Stimulated activated CD8-positive, alpha-beta memory T cell treated with anti-CD3 and anti-CD28 coated beads, Interleukin-4, amount 100 ng/mL, for 1 hour (primary cell): ENCODE measurements at places on chromosomes 5 and 9.

DNA sequence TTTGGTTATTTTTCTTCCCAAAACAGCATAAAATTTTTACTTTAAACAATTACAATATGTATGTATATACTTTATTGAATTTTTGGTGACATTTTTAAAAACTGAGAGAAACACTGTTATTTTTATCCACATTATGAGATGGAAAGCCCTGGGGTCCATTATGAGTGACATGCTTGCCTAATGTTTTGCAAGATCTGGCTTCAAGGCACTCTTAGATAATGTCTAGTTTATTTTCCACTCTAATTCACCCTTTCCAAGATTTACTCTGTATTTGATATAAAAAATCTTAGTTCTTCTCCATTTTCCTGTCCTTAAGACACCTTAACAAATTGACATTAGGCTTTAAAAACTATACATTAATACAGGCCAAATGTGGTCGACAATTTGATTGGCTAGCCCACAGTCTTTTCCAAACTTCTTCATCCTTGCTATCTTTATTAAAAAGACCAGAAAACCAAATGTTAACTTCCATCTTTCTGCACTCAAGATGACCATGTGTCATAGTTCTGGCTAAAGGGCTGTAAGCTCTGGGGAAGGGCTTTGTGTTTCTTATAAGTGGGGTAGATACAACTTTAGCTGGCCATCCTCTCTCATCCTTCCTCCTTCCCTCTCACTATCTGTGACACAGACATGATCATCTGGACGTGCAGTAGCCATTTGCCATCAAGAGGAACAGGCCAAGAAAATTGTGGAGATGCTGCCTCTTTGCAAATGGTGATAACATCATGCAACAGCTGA, 561.1 kb downstream of the PDE4D start:
- DNase-seq, result no peak

GRCh38 chr5:1864896-1865440, 17.8 kb downstream of the IRX4 start:
- DNase-seq, result no peak

GRCh38 chr9:97425973-97426336, 14.1 kb downstream of the TDRD7 start:
- DNase-seq, result no peak

GRCh38 chr5:95519151-95519550, 35.6 kb downstream of the SKIC3 start:
- no peak for DNase-seq

GRCh38 chr5:85069659-85070640, 685.3 kb upstream of the EDIL3 start:
- DNase-seq, result no peak

GRCh38 chr5:111221139-111221538, 3.0 kb upstream of the CAMK4 start:
- no peak for DNase-seq

GRCh38 chr9:95912773-95913172, 37.3 kb downstream of the ERCC6L2 start:
- no peak for DNase-seq

DNA sequence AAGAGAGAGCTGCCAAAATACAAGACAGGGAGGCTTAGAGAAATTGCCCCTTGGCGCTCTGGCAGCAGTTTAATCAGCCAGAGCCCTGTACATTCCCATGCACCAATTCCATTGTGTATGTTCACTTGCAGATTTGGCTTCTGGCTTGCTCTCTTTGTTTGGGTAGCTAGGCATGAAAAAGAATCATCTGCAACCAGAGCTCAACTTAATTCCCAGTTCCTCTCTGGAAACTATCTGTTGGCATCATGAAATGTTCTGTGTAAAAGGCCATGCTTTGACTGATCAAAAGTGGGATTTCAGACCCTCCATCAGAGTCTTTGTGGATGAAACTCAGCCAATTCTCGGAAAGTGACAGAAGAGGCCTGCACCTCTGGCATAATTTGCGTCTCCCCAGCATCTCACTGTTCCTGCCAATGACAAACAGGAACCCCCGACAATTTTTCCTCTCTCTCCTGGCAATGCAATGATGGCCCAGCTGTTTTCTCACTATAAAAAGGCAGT, 53.8 kb upstream of the RAD23B start:
- no peak for DNase-seq

DNA sequence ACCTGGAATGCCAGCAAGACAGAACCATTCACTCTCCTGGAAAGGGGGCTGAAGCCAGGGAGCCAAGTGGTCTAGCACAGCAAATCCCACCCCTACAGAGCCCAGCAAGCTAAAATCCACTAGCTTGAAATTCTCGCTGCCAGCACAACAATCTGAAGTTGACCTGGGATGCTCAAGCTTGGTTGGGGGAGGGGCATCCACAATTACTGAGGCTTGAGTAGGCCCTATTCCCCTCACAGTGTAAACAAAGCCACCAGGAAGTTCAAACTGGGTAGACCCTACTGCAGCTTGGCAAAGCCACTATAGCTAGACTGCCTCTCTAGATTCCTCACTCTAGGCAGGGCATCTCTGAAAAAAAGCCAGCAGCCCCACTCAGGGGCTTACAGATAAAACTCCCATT, 17.3 kb downstream of the RIGI start:
- DNase-seq, result no peak
